ENCODE measurements at places on chromosomes 6 and 20.
A peak's percentile ranks its signal among the peaks of the same experiment; 100 is the strongest.

DNA sequence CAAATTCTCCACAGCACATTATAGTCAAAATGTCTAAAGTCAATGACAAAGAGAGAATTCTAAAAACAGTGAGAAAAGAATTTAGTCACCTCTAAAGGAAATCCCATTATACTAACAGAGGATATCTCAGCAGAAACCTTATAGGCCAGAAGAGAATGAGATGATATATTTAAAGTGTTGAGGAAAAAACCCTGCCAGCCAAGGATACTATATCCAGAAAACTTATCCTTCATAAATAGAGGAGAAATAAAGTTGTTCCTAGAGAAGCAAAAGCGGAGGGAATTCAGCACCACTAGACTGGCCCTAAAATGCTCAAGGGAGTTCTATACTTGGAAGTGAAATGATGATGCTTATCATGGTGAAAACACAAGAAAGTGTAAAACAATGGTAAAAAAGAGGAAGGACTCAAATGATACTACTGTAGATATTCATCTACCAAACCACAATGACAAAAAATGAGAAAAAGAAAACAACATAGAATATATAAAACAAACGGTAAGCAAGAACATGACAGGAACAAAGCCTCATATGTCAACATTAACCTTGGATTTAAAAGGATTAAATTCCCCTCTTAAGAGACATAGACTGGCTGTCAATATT is 16.7 kb downstream of the GPRC6A start:
- DNase-seq, result no peak

- no peak for DNase-seq
Observed at GRCh38 chr6:30315156-30315555, 11.6 kb upstream of the TRIM39 start.

GRCh38 chr6:30840935-30841643 is 43.2 kb upstream of the DDR1 start:
- no peak for DNase-seq

- DNase-seq, result no peak
Observed at GRCh38 chr20:20073801-20074371, 21.6 kb downstream of the CFAP61 start.

- peak; percentile 68 for DNase-seq
Observed at GRCh38 chr6:109526905-109527628, 44.0 kb upstream of the ZBTB24 start.

DNA sequence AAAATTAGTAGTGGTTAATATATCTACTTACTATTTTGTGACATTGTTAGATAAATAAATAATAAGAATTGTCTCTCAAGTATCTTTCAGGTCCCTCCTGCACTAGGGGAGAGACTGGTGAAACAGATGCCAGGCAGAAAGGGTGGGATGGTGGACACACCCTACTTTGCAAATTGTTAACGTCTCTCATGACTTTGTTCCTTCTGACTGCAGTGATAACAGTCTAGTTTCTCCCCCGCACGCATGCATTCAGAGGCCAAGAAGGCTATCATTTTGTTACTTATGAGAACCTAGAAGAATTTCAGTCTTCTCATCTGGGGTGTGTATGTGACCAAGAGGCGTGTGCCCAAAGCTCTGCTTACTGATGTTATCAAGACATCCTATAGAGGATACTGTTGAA is 152.3 kb downstream of the EDN1 start:
- DNase-seq, result no peak

DNA sequence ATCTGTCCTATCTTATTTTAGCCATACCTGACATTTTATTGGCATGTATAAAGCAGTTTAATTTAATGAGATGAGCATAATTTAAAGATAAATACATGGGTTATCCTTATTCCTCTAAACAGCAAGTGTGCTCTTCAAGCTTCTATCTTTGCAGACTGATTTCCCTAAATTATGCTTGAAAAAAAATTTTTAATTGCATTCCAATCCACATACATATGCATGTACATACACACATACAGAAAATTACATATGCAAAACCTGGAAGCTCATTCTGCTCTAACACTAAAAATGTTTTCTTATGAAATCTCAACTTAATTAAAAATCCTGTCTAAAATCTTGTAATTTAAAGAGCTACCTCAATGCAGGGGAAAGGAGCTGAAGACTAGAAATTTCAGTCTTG is 35.3 kb downstream of the FKBP1C start:
- DNase-seq, result no peak

DNA sequence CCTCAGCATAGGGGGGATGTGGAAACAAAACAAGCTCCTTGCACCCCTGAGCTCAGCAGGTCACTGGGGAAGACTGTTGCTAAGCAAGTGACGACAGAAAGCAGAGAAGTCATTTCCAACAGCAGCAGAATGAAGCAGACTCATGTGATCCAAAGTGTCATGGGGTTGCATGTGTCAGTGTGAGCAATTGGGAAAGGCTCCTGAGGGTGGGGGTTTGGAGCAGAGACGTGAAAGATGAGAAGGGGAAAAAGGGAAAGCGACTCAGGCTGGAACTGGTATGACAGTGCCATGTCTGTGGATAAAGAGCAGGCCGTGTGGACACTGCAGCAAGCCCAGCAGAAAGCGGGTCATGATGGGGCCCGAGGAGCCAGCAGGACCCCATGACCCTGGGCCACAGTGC is 363.9 kb downstream of the PREX1 start:
- peak; percentile 29 for DNase-seq

DNA sequence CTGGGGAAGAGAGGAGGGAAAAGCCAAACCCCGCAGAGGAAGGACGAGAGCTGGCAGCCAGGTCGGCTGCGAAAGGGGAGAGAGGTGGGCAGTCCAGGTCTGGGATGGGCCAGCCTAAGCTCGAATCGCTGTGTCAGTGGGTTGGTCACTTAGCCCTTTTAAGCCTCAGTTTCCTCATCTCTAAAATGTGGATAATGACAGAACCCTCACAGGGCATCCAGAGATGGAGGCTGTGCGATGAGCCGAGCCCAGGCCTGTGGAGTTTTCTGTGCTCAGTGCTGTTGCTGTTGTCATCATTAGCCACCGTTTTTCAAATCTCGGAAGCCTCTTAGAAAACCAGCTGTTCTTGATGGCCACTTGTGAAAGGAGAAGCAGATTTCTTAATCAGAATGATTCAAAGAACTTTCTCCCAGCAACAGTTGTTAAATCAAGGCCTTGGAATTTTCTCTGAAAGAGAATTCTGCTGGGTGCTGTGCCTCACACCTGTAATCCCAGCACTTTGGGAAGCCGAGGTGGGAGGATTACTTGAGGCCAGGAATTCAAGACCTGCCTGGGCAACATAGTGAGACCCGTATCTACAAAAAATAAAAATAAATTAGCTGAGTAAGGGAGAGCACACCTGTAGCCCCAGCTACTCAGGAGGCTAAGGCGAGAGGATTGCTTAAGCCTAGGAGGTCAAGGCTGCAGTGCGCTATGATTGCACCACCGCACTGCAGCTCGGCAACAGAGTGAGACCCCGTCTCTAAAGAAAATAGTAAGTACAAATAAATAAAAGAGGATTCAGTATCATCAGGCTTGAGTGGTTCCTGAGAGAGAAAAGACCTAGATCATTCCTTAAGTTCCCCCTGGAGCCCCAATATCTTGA is 46.3 kb upstream of the ENTPD6 start:
- peak; percentile 27 for DNase-seq

- peak; percentile 56 for DNase-seq
Observed at GRCh38 chr6:143197377-143197776, 136.7 kb downstream of the AIG1 start.

DNA sequence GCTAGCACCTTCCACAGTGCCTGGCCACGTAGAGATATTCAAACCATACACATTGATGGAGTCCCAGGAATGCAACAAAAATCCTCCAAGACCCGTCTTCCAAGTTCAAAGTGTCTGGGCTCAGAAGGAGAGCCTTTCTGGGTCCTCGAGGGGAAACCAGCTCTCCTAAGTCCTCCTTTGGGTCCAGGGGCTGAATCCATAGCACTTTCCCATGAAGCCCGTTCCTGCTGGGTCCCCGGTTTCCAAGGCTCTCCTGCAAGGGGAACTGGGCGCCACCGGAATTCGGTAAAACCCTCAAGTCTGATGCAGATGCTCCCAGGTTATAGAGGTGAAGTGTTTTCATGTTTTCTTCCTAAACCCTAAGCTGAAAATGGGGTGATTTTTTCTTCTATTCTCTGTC is 101.2 kb upstream of the SNX9 start:
- no peak for DNase-seq

DNA sequence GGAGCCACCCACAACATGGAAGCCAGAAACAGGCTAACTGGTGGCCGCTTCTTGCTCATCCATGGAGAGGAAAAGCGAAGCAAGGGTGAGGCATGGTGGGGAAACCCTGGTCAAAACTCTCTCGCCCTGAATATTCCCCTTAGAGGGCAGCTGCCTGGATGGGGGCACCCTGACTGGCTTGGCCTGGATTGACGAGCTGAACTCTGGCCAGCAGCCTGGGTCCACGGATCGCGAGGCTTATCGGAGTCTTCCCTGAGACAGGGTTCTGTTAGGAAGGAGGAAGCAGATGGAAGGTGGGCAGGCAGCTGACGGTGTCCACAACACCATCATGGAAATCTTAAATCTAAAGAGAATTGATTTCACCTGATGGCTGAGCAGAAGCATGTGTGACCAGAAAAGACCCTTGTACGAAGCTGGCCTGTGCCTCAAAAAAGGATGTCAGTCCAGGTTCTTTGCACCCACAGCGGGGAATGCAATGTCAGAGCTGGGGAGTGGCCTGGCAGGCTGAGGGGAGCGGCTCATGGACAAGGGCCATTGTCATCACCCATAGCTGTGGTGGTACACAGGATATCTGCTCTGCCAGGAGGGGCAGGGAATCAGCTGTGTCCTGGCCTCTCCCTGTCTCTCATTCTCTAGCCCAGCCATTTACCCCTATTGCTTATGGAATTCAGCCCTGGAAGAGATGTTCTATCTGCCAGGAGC is 109.4 kb upstream of the SNX9 start:
- DNase-seq, result no peak

GRCh38 chr6:144232832-144233230 is 52.3 kb upstream of the UTRN start:
- no peak for DNase-seq

GRCh38 chr6:28727559-28728211 is 196.1 kb downstream of the TRIM27 start:
- no peak for DNase-seq

- no peak for DNase-seq
Observed at GRCh38 chr6:119445666-119446065, 96.1 kb upstream of the MAN1A1 start.

GRCh38 chr20:46939031-46939965 is 44.7 kb downstream of the EYA2 start:
- DNase-seq, result no peak

- peak; percentile 54 for DNase-seq
Observed at GRCh38 chr20:56755201-56755600, 126.1 kb downstream of the TFAP2C start.

DNA sequence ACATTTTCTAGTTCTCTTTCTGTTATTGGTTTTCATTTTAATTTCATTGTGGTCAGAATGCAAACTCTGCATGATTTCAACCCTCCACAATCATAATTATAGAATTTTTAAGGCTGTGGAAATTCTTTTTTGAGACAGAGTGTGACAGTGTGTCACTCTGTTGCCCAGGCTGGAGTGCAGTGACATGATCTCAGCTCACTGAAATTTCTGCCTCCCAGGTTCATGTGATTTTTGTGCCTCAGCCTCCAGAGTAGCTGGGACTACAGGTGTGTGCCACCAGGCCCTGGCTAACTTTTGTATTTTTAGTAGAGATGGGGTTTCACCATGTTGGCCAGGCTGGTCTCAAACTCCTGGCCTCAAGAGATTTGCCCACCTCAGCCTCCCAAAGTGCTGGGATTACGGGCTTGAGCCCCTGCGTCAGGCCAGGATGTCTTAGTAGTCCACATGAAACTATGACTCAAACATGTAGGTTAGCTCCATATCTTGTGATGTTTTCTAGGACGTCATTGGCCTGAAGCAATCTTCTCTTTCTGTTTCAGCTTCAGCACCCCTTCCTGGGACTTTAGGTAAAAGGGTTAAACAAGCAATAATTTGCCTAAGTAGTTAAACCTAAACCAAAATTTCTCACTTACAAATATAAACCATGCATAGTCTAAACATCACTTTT is 47.4 kb upstream of the SAMD3 start:
- DNase-seq, result no peak

GRCh38 chr20:46614503-46614902 is 36.8 kb downstream of the SLC13A3 start:
- DNase-seq, result no peak

DNA sequence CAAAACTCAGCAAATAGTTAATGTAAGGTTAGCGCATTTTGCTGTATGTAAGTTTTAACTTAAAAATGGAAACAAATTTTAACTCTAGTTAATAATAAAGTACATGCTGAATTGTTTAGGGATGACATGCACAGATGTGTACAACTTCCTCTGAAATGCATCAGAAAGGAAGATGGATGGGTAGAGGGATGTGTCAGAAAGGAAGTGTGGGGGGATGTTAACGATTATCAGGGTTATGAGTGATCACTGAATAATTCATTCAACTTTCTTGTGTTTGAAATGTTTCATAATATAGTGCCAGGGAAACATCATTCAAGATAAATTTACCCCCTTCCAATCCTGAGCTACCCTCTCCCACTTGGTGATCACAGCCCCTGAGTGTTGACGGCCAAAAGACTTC is 87.6 kb downstream of the FOXA2 start:
- no peak for DNase-seq

DNA sequence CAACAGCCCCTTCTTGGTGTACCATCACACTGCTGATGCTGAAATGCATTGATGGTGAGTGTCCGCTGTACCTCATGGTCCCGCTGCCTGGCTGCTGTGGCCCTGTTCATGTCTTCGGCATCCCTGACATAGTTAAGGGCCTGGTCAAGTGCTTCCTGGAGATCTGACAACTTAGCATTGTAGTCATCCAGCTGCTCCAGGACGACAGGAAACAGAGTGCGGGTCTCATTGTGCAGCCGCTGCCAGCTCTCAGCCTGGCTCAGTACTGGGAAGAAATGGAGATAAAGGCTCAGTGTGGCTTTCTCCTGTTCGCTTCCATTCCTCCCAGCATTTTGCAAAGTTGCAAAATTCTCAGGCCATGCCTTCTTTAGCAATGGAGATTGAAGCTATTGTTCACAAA is 81.8 kb downstream of the LAMA4 start:
- no peak for DNase-seq

DNA sequence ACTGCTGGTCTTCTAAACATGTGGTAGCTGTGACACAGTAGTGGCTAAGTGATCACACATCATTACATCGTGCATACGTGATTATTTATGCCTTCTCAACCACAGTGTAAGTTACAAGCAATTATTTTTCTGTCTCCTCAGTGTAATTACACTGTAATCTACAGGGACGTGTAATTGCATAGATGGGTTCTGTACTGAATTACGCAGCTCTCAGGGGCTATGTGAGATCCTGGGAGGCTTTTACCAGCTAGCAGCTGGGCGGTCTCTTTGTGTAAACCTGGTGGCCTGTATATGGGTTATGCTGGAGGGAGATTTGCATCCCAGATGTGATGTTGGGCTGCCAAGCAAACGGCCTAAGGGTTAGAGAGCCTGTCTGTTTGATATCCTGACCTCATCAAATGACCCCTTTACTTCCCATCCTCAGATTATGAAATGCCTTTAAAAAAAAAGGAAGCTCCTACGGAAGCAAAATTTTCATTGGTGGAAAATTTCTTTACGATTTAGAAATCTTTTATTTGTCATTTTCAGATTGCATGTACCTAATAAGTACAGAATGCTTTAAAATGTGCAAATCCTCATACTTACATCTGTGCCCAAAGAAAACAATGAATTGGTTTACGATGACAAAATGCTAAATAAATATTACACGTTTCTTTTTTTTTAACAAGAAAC is 402.8 kb upstream of the JAG1 start:
- DNase-seq, result no peak

Measured in AG10803 (cell line).